ENCODE measurements at places on chromosomes 16 and 17.

DNA sequence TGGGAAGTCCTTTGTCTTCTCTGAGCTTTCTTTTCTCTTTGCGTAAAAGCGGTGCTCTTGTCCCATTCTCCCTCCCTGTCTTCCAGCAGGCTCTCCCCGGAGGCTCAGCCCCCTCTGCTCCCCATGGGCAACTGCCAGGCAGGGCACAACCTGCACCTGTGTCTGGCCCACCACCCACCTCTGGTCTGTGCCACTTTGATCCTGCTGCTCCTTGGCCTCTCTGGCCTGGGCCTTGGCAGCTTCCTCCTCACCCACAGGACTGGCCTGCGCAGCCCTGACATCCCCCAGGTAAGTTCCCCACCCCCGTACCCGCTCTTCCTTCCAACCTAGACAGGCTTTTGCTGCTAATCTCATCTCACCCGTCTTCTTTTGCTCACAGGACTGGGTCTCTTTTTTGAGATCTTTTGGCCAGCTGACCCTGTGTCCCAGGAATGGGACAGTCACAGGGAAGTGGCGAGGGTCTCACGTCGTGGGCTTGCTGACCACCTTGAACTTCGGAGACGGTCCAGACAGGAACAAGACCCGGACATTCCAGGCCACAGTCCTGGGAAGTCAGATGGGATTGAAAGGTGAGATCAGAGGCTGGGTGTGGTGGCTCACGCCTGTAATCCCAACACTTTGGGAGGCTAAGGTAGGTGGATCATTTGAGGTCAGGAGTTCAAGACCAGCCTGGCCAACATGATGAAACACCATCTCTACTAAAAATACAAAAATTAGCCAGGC is 1.3 kb downstream of the TMEM219 start:
- no peak for DNase-seq

GRCh38 chr16:52832771-52833170 is 219.9 kb downstream of the CHD9NB start:
- no peak for DNase-seq

GRCh38 chr16:24769806-24770205 is 40.4 kb downstream of the TNRC6A start:
- no peak for DNase-seq

- DNase-seq = no peak
Observed at GRCh38 chr17:14011740-14012405, 57.4 kb upstream of the COX10 start.

GRCh38 chr16:53456625-53457024 is 22.4 kb downstream of the RBL2 start:
- DNase-seq = no peak

- DNase-seq = no peak
Observed at GRCh38 chr16:23577493-23577892, 18.6 kb downstream of the NDUFAB1 start.

- no peak for DNase-seq
Observed at GRCh38 chr16:50169555-50170096, 16.5 kb downstream of the TENT4B start.

GRCh38 chr17:75756451-75757085 is 8.4 kb downstream of the GALK1 start:
- DNase-seq = no peak

- no peak for DNase-seq
Observed at GRCh38 chr16:83046664-83047063, 419.9 kb downstream of the CDH13 start.

- peak; percentile 54 for DNase-seq
Observed at GRCh38 chr17:28643983-28644786, 773 bp downstream of the BLTP2 start.

DNA sequence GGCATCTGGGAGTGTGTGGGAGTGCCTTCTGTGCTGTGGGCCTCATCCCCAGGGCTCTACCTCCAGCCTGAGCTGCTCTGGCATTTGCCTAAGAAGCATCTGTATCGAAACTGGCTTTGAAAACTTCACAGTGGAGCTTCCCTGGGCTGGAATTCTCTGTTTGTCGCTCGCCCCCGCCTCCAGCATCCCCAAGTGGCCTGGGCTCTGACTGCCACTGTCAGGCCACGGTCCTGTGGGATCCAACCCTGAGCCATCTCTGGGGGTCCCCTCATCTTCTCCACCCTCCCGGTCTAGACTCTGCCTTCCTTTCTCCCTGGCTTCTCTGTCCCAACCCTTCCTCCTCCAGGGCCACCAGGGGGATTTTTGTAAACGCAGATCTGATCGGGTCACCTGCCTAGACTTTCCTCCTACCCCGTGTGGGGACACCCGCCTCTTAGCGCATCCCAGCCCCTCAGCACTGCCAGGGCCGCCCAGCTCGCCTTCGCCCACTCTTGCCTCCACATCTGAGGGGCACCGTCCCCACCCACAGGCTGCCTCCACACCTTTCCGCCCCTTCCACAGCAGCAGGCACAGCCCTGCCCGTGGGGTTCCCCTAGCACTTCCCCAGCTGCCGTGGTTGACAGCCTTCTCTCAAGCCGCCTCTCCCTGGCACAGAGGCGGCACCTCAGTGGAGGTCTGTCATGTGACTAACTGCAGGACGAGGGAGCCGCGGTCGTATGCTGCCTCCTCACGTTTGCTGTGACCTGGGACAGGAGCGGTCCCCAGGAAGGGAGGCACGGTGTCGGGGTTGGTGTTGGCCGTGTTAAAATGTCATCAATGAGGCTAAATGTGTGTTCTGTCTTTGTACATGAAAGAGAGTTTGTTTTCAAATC is 12.0 kb downstream of the TBC1D24 start:
- DNase-seq = peak; percentile 84

DNA sequence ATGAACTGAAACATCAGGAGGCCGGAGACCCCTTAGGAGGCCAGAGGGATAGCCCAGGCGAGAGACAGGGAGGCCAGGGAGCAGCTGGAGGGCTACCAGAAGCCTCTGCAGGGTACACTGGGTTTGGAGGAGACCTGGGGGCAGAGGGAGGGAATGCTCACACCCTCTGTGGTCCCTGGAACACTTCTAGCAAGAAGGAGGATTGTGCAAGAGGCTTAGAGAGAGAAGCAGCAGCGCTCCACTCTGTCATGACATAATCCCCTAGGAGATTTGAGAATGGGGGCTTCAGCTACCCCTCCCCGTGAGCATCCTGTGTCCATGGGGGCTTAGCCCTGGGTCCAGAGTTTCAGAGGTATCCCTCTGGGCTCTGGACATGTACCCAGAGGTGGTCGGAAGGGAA is 15.8 kb downstream of the GPR142 start:
- DNase-seq = no peak

DNA sequence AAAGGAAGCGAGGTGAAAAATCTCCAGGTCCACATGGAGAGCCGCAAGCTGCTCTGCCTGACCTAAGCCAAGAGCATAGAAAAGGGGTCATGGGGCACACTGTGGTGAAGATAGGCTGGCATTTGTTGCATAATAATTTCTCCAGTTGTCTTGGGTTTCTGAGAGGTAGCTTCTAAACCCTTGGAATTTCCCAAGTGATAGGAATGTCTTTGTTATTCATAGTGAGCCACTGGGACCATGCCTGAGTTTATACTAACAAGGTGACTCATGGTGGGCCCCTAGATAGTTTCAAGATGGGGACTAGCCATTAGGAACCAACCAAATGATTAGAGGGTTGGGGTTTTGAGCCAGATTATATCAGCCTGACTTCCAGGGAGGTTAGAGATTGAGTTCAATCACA is 25.6 kb downstream of the SOST start:
- no peak for DNase-seq

GRCh38 chr16:89749637-89750036 is 28.3 kb downstream of the ZNF276 start:
- no peak for DNase-seq

DNA sequence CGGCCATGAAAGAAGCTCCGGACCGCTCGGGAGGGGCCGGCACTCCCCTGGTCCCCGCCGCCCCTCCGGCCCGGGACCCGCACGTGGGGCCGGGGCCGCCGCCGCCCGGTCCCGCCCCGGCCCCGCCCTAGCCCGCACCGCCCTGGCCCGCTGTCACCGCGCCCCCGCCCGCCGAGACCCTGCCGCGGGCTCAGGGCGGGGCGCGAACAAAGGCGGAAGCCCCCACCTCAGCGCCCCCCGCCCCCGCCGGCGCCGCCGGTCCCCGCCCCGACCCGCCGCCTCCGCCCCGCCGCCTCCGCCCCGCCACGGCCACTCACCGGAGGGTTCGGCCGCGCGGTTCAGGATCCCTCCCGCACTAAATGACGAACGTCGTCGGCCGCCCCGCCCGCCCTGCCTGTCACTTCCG is at the start of gene ARHGDIA:
ARHGDIA (minus strand) TSS at position 357 of the 406 bp plus-strand sequence. CDS start 1,407 bp downstream, outside the sequence.
- DNase-seq = no peak

GRCh38 chr16:9441012-9441411 is 349.6 kb downstream of the HAPSTR1 start:
- no peak for DNase-seq

DNA sequence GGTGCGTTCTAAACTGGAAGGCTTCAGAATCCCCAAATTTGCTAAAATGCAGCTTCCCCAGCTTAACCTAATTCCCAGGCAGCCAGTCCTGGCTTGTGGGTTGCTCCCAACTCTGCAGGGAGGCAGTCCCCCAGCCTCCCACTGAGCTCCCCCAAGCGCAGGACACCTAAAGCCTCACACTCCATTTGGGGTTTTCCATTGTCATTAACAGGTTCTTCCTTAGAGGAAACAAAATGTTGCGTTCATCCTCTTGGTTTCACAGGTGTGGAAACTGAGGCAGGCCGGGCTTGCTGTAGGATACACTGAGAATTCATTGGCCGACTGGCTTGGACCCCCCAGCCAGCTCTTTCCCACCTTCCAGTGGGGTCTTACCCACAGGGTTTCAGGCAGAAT is 2.3 kb upstream of the TAC4 start:
- no peak for DNase-seq

DNA sequence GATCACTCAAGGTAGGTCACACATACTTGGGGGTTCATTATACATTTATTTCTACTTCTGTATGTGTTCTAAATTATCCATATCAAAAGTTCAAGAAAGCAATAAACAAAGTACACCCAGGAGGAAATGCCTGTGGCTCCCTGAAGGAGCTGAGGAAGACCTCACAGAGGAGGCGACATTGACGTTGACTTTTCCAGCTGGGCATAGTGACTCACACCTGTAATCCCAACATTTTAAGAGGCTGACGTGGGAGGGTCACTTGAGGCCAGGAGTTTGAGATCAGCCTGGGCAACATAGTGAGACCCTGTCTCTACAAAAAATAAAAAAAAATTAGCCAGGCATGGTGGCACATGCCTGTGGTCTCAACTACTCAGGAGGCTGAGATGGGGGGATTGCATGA is 16.3 kb downstream of the ITGAD start:
- no peak for DNase-seq

DNA sequence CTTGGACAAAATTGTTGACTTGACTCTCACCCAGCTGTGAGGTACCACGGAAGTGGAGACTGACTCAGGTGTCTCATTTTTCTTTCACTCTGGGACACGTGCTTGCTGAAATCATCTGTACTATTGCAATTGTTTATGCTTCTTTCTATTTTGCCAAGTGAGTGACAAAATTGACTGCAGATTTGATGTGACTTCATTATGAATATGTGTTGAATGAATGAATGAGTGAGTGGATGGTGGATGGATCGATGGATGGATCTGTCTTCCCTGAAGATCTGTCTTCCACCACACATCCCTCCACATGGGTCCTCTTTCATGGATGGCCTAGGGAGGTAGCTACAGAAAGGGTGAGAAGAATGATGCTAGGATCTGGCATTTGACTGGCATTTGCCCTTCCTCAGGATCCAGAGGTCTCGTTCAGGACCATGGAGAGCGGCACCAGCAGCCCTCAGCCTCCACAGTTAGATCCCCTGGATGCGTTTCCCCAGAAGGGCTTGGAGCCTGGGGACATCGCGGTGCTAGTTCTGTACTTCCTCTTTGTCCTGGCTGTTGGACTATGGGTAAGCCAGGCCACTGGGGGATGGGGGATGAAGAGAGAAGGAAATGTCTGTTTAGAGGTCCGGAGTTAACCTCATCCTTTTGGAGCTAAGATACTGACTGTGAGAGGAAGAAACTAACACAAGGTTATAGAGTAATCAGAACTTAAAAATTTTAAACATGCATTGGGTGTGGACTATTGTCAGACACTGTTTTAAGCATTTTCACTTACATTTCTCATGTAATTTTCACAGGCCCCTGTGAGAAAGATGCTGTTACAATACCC is 12.7 kb downstream of the SLC5A11 start:
- DNase-seq = peak; percentile 54

DNA sequence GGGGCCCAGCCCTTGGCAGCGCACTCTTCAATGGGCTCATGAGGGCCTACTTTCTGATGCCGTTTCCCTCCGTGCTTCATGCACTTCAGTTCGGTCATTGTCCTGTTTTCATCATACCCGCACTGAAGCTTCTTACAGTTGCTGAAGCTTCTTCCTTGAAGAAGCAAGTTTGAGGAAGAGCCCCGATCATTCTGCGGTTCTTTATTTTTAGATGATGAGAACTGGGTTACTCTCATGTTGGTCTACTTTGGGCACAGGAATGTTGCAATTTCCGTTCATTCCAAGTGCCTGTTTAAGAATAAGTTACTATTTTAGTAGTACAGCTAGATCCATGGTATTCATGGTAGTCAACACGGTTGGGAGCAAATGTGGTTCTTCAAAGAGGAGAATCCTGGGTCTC is 587.7 kb upstream of the HSBP1 start:
- DNase-seq = no peak

- DNase-seq = no peak
Observed at GRCh38 chr17:200586-200985, 19.1 kb upstream of the DOC2B start.

- DNase-seq = no peak
Observed at GRCh38 chr17:37483311-37484039, 6.2 kb upstream of the DUSP14 start.

DNA sequence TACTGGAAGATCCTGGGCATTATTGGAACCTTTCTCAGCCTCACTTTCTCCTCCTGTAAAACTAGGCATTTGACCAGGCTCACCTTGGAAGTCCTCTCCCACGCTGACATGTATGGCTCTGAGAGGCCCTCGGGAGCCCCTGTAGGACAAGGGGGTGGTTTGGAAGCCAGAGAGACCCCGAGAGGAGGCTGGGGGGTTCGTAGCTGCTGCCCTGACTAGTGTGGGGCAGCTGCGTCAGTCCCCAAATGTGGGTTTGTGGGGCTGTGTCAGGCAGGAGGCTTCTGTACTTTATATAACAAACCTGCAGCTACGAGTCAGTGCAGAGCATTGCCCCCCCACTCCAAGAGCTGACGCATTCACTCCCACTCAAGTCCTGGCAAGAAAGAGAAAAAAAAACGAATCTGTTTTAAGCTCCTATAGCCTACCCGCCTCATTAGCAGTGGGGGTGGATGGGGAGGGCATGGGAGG is 1.8 kb downstream of the CX3CL1 start:
- DNase-seq = no peak
